Fibroblast of skin of scalp (primary cell): ENCODE measurements at places on chromosomes 1 and 21.
A peak's percentile ranks its signal among the peaks of the same experiment; 100 is the strongest.

DNA sequence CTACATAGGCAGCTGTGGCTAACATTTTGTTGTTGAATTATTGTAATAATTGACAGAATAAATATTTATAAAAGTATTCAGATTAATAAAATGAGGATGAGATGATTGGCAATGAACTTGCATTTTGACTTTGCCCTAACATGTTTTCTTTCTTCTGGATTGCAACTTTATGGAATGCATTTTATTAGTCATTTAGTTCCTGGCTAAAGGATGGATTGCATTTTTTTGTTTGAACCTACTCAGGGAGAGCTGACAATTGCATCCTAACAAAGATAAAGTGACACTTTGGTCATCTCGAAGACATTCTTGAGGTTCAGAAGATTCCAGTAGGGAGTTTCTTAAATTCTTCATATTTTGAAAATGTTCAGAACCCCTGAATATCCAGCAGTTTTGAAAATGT lies 37.5 kb downstream of the PGM1 start:
- peak; percentile 56 for DNase-seq

DNA sequence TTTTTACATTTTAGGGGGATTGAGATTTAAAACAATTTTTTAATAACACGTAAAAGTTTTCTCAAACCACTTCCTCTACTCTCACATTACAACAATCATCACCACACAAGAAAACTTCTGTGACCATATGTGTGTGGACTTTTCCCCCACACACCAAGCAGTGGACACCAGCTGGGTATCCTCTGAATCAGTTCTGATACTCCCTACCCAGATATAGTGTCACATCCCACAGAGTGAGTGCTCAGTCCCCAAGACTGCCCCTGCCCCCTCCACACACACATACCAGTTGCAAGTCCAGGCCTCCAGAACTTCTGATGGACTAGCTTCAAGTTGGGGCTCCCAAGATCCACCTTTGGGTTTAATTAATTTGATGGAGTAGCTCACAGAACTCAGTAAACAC lies 53.3 kb upstream of the QSOX1 start:
- DNase-seq: no peak

DNA sequence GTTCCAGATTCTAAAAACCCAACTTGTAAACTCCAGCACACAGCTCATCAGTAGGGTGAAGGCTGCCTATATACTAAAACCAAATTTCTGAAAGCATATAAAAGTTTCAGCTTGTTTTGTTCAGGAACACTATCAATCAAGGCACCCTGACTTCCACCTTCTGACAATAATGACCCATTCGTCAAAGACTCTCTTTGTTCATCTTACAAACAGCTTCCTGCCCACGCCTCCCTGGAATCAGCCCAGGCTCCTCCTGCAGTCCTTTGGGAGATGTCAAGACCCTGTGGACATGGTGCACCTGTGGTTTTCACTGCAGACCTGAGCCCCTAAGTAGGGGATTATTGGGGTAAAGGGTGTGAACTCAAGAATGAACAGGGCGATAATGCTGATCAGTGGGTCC lies 178.9 kb upstream of the CAMK1G start:
- DNase-seq: no peak

GRCh38 chr1:243415663-243416408 lies 160.0 kb downstream of the SDCCAG8 start:
- DNase-seq: no peak

GRCh38 chr1:64343105-64343822 lies 126.7 kb upstream of the CACHD1 start:
- DNase-seq: peak; percentile 44

DNA sequence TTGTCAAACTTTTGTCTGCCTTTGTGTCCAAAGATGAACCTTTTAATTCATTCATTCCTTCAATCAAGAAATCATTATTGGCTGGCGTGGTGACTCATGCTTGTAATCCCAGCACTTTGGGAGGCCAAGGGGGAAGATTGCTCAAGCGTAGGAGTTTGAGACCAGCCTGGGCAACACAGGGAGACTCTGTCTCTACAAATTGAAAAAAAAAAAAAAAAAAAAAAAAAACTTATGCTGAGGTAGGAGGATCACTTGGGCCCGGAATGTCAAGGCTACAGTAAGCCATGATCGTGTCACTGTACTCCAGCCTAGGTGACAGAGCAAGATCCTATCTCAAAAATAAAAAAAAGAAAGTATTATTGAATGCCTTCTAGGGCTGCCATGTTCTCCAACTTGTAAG lies 51.3 kb upstream of the CXADR start:
- DNase-seq: peak; percentile 28

DNA sequence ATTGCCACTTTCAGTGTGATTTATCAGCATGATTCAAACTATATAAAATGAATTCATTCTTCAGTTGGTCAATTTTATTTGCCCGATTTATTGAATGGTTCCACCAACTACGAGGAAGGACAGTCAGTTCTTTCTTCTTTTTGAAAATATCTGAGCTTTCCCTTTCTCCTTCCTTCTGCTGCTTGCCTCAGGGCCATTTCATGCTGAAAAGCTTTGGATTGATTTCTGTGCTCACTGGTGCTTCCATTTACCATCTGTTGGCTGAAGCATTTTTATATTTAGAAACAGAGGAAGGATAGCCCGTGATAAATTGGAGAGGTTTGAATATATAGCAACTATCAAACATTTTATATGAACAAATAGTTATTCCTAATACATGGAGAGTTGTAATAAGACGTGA lies 68.9 kb upstream of the ADAMTS5 start:
- DNase-seq: no peak

GRCh38 chr1:222167111-222167510 lies 380.8 kb downstream of the HHIPL2 start:
- DNase-seq: peak; percentile 75
